ENCODE measurements at places on chromosomes 6 and 20. TPM values are rescaled to one million over a fixed set of nuclear protein-coding genes. Genes with fewer than 3 reads are reported as not detected.
A peak's percentile ranks its signal among the peaks of the same experiment; 100 is the strongest.

GRCh38 chr6:101393251-101393828, at the start of gene GRIK2:
TSS of gene GRIK2 (plus strand) at chr6:101393708.
- DNase-seq = no peak

- no peak for DNase-seq
These were observed 335.3 kb upstream of the NRSN1 start for GRCh38 chr6:23790756-23791155.

- peak; percentile 52 for DNase-seq
These were observed 220.6 kb downstream of the TPBG start for GRCh38 chr6:82584194-82584695.

DNA sequence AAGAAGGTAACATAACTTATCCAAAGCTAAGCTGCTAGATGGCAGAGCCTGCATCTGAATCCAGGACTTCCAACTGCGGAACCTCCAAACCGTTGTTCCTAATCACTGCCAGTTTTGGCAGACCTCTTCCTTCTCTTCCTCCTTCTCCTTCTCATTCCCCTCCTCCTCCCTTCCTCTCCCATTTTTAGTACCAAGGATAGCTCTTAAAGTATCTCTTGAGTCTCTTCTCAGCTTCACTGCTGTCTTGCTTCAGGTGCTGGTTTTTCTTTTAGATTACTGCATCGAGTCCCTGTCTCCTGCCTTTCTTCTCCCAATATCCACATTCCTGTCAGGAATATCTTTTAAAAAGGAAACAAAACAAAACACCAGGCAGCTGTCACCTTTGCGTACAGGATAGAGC, 77.1 kb downstream of the CDYL start:
- DNase-seq = no peak

DNA sequence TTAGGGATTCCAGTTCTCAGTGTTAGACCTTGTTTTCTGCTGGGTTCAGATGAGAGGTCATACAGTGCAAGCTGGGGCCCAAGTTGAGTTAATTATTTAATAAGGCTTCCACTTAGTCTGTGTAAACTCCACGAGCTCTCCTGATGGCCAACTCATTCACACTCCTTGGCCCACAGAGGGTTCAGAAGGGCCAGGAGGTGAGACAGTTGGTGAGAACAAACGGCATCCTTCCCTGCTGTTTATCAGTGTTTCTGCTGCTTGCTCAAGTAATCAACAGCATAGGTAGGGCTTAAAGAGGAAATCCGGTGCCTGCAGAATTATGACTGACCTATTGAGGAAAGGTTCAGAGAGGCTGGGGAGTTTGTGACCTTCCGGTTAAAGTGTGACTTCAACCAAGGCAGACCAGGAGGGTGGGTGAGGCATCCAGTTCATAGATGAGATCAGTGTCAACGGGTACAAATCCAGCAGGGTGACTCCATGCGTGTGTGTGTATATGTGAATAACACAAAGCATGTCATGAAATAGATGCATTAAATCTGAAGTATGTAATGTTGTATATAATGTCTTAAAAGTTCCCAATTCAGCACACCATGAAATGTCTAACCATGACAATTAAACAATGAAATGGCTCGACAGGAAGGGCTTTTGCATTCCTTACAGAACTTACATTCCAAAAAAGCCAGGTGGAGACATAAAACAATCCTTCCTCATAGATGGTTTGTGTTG, 37.4 kb upstream of the BCAS1 start:
- DNase-seq = no peak

The THBS2 gene
- 10.3 TPM for polyA plus RNA-seq

All from renal pelvis (tissue), 12 donors.